Mesothelial cell of epicardium (in vitro differentiated cells): ENCODE measurements at places on chromosomes 2 and 18. TPM values are rescaled to one million over a fixed set of nuclear protein-coding genes. Genes with fewer than 3 reads are reported as not detected.

CCDC150 gene
- 16.6 to 18.0 TPM (median 16.8 TPM) in 3 replicates for total RNA-seq

GRCh38 chr2:196174404-196174803 lies 3.0 kb upstream of the STK17B start:
- H3K36me3 ChIP-seq, result no peaks in the 10 kb centered on the region
- H3K27me3 ChIP-seq, result no peaks in the 10 kb centered on the region
- no peak for DNase-seq
- H3K4me1 ChIP-seq, result peaks cover 11% of the 10 kb centered on the region

GRCh38 chr2:2845267-2845666 lies 514.2 kb upstream of the MYT1L start:
- no peaks in the 10 kb centered on the region for H3K36me3 ChIP-seq
- H3K27me3 ChIP-seq, result peaks cover 11% of the 10 kb centered on the region
- no peak overlapping the region for H3K4me3 ChIP-seq

GRCh38 chr2:18346344-18346743 lies 214.1 kb downstream of the RDH14 start:
- peaks cover 10% of the 10 kb centered on the region for H3K4me1 ChIP-seq
- no peak overlapping the region for H3K4me3 ChIP-seq
- no peak overlapping the region for H3K27ac ChIP-seq
- no peak for DNase-seq

- no peaks in the 10 kb centered on the region for H3K36me3 ChIP-seq
- no peaks in the 10 kb centered on the region for H3K27me3 ChIP-seq
- no peaks in the 10 kb centered on the region for H3K4me1 ChIP-seq
- no peak overlapping the region for H3K27ac ChIP-seq
These were observed 601.1 kb upstream of the NRXN1 start for GRCh38 chr2:51633073-51633472.

DNA sequence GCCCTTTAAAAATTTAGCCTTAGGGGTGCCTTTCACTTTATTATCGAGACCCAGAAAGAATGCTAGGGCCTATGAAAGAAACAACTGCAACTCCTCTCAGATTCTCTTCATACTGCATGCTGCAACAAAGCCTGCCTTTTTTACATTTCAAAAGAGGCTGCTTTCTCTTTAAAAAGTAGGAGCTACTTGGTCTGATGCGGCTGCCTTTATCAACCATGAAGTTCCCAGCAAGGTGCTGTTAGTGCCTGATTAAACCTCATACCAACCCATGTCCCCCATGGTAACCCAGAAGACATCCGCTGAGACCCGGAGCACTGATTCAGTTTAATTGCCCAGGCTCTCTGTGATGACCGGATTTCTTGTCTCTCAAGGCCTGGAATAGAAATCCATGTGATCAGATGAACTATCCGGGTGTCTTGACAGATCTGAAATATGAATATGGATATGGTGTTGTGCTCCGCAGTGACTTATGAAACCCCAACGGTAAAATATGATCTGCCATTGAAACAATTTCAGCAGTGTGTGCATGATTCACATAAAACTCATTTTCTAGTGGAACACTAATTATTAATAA lies 368.3 kb downstream of the ZNF521 start:
- DNase-seq, result no peak
- H3K4me3 ChIP-seq, result no peak overlapping the region
- H3K36me3 ChIP-seq, result no peaks in the 10 kb centered on the region
- H3K27ac ChIP-seq, result no peak overlapping the region

DNA sequence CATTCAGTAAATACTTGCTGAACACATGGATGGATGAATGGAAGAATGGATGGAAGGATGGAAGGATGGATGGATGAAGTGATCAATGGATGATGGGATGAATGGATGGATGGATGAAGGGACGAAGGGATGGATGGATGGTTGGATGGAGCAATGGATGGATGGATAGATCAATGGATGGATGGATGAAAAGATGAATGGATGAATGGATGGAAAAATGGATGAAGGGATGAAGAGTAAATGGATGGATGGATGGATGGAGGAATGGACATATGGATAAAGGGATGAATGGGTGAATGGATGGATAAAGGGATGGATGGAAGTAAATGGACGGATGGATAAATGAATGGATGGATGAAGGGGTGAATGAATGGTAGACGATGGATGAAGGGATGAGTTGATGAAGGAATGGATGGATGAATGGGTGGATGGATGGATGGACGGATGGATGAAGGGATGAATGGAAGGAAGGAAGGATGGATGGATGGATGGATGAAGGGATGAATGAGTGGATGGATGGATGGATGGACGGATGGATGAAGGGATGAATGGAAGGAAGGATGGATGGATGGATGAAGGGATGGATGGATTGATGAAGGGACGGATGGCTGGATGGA lies 13.9 kb upstream of the ID2 start:
- no peaks in the 10 kb centered on the region for H3K27me3 ChIP-seq
- peaks cover 5% of the 10 kb centered on the region for H3K4me1 ChIP-seq
- peaks cover 2% of the 10 kb centered on the region for H3K36me3 ChIP-seq
- H3K4me3 ChIP-seq, result no peak overlapping the region
- no peak for DNase-seq

GRCh38 chr2:31414601-31415241 lies at the start of gene XDH:
Gene XDH (minus strand): TSS chr2:31414742. CDS start chr2:31414666, 76 bp downstream.
- DNase-seq, result no peak
- H3K4me3 ChIP-seq, result no peak within 1 kb of the TSS
- H3K4me1 ChIP-seq, result no peaks in the 10 kb centered on the region
- H3K27ac ChIP-seq, result no peak within 1 kb of the TSS
- peaks cover 2% of the 10 kb centered on the region for H3K36me3 ChIP-seq

TRABD2A gene
- 0.45 to 0.55 TPM (median 0.45 TPM) in 3 replicates for total RNA-seq

DNA sequence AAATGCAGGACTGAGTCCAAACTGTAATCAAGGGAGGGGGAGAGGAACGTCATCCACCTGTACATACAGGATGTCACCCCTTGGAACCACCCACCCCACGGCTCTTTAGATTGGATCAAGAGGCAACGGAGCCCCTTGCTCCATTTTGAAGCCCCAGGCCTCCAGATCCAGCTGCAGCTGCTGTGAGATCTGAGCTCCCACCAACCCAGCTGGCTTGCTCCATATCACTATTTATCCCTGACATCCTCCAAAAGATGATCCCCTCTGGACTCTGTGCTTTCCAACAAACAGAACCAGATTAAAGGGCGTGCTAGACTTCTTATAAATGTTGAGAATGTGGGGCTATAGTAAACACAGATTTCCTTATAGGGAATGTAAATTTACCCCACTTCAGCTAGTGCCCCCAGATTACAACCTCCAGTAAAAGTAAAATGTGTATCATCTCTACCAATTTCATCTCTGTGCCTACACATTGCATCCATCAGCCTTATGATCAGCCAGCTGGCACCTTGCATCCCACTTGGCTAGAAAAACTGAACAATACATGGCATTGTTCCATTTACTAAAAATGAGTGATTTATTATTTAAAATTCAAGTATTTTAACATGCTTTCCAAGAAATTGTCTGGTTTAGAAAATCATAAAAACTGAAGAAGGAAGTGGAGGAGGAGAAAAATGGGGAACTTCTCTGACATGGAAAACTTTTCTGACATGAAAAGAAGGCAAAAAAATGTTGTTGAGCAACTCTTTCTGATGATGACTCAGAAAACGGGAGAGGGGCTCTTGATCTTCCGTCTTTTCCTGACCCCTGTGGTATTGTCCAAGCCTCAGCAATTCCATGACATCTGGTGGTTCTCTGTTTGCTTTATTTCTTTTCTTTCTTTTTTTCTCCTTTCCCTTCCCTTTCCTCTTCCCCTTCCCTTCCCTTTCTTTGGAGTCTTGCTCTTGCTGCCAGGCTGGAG lies 262.6 kb upstream of the THUMPD2 start:
- H3K4me1 ChIP-seq, result peaks cover 1% of the 10 kb centered on the region
- H3K27me3 ChIP-seq, result peaks cover 8% of the 10 kb centered on the region
- no peak overlapping the region for H3K4me3 ChIP-seq
- DNase-seq, result no peak
- H3K36me3 ChIP-seq, result no peaks in the 10 kb centered on the region

GRCh38 chr2:170241756-170242155 lies 63.8 kb downstream of the MYO3B start:
- H3K27ac ChIP-seq, result no peak overlapping the region
- peaks cover 14% of the 10 kb centered on the region for H3K4me1 ChIP-seq
- no peak for DNase-seq
- H3K36me3 ChIP-seq, result no peaks in the 10 kb centered on the region

HRH4 gene
- total RNA-seq, result 0.07 TPM in 1 of 3 replicates, not detected in the others

LRATD1 gene
- total RNA-seq, result 2.2 to 2.6 TPM (median 2.4 TPM) in 3 replicates

DNA sequence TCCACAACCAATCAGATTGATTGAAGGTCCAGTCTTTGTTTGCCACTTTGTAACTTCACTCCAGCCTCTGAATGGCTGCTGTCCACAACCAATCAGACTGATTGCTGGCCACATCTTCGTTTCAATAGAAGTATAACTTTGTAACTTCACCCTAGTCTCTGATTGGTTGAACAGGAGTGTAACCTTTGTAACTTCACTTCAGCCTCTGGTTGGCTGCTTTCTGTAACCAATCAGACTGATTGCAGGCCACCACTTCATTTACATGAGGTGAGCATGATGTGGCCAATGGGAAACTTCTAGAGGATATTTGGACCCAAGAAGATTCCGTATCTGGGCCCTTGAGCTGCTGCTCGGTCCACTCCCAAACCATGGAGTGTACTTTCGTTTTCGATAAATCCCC lies 16.9 kb upstream of the ALPP start:
- no peak overlapping the region for H3K4me3 ChIP-seq
- no peak for DNase-seq
- no peaks in the 10 kb centered on the region for H3K36me3 ChIP-seq
- no peak overlapping the region for H3K27ac ChIP-seq
- H3K4me1 ChIP-seq, result peaks cover 12% of the 10 kb centered on the region
- H3K27me3 ChIP-seq, result peaks cover 2% of the 10 kb centered on the region

- H3K27me3 ChIP-seq, result no peaks in the 10 kb centered on the region
- no peak overlapping the region for H3K4me3 ChIP-seq
- H3K4me1 ChIP-seq, result peaks cover 25% of the 10 kb centered on the region
- no peak for DNase-seq
- H3K36me3 ChIP-seq, result no peaks in the 10 kb centered on the region
These were observed 439.6 kb upstream of the MMADHC start for GRCh38 chr2:150027164-150027563.

SDC1 gene
- 45.5 to 50.7 TPM (median 48.3 TPM) in 3 replicates for total RNA-seq

- H3K36me3 ChIP-seq, result peaks cover 20% of the 10 kb centered on the region
- peaks cover 14% of the 10 kb centered on the region for H3K4me1 ChIP-seq
These were observed 378 bp upstream of the IAH1 start for GRCh38 chr2:9473985-9474360.

DNA sequence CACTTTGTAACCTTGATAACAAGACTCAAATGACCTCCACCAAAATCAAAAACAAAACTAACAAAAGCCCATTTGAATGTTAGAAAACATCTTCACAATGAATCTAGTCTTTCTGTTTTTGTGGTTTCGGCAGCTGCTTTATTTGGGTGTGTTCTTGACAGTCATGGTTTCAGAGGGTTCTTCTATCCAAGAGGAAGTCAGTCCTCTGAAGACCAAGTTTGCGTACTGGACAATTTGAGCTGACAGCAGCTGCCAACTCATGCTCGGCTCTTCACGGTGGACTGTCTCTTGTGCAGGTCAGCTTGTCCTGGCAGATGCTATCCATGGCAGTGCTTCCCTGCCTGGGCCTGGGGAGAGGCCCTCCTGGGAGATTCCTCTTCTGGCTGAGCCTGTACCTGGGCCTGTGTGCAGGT lies 91.0 kb downstream of the TMEM17 start:
- no peak for DNase-seq
- no peaks in the 10 kb centered on the region for H3K27me3 ChIP-seq
- H3K4me1 ChIP-seq, result peaks cover 22% of the 10 kb centered on the region

GRCh38 chr2:152492911-152493310 lies 157.9 kb downstream of the FMNL2 start:
- H3K4me1 ChIP-seq, result peaks cover 38% of the 10 kb centered on the region
- no peak overlapping the region for H3K4me3 ChIP-seq
- peak overlapping the region; percentile 45 for H3K27ac ChIP-seq
- DNase-seq, result no peak

GRCh38 chr2:156592809-156593593 lies 156.8 kb downstream of the GPD2 start:
- H3K4me3 ChIP-seq, result no peak overlapping the region
- H3K4me1 ChIP-seq, result peaks cover 2% of the 10 kb centered on the region
- H3K36me3 ChIP-seq, result no peaks in the 10 kb centered on the region
- no peak for DNase-seq
- no peak overlapping the region for H3K27ac ChIP-seq
- peaks cover 2% of the 10 kb centered on the region for H3K27me3 ChIP-seq

- no peak overlapping the region for H3K4me3 ChIP-seq
- no peaks in the 10 kb centered on the region for H3K27me3 ChIP-seq
- no peak for DNase-seq
- H3K27ac ChIP-seq, result peak overlapping the region; percentile 54
These were observed 8.8 kb downstream of the TGFBRAP1 start for GRCh38 chr2:105320651-105321215.

ZBTB7C gene
- total RNA-seq, result 7.0 to 9.1 TPM (median 7.4 TPM) in 3 replicates

DNA sequence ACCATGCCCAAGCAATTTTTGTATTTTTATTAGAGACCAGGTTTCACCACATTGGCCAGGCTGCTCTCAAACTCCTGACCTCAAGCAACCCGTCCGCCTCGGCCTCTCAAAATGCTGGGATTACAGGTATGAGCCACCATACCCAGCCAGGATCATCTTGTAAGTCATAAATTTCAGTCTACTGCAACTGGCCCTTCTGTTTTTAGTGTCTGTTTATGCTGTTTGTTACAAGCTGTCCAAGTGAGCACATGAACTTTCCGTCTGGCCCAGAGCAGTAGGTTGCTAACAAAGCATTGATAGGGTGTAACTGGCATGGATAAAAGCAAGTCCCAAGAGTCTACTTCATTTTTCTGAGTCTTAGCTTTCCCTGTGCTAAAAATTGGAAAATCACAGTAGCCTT lies 164.4 kb upstream of the NT5C1B start:
- DNase-seq, result no peak
- H3K4me1 ChIP-seq, result peaks cover 18% of the 10 kb centered on the region
- H3K36me3 ChIP-seq, result peaks cover 2% of the 10 kb centered on the region
- peaks cover 8% of the 10 kb centered on the region for H3K27me3 ChIP-seq
- H3K4me3 ChIP-seq, result no peak overlapping the region

GRCh38 chr2:98394595-98395153 lies 48.4 kb downstream of the CNGA3 start:
- H3K27me3 ChIP-seq, result peaks cover 25% of the 10 kb centered on the region
- no peaks in the 10 kb centered on the region for H3K36me3 ChIP-seq
- no peak overlapping the region for H3K4me3 ChIP-seq
- H3K4me1 ChIP-seq, result no peaks in the 10 kb centered on the region
- DNase-seq, result no peak

NOL4 gene
- total RNA-seq, result 1.4 to 2.6 TPM (median 2.6 TPM) in 3 replicates

SPP2 gene
- total RNA-seq, result not detected in 3 replicates

- DNase-seq, result no peak
- no peak overlapping the region for H3K27ac ChIP-seq
- peaks cover 5% of the 10 kb centered on the region for H3K4me1 ChIP-seq
- no peak overlapping the region for H3K4me3 ChIP-seq
These were observed 18.1 kb upstream of the SPP2 start for GRCh38 chr2:234032279-234032856.

- H3K4me1 ChIP-seq, result peaks cover 71% of the 10 kb centered on the region
- H3K27ac ChIP-seq, result peak overlapping the region; percentile 44
- DNase-seq, result no peak
- no peaks in the 10 kb centered on the region for H3K36me3 ChIP-seq
- H3K4me3 ChIP-seq, result no peak overlapping the region
- H3K27me3 ChIP-seq, result no peaks in the 10 kb centered on the region
These were observed 77.1 kb downstream of the BCL11A start for GRCh38 chr2:60476206-60476954.
